ENCODE measurements at places on chromosomes 5 and 9.

DNA sequence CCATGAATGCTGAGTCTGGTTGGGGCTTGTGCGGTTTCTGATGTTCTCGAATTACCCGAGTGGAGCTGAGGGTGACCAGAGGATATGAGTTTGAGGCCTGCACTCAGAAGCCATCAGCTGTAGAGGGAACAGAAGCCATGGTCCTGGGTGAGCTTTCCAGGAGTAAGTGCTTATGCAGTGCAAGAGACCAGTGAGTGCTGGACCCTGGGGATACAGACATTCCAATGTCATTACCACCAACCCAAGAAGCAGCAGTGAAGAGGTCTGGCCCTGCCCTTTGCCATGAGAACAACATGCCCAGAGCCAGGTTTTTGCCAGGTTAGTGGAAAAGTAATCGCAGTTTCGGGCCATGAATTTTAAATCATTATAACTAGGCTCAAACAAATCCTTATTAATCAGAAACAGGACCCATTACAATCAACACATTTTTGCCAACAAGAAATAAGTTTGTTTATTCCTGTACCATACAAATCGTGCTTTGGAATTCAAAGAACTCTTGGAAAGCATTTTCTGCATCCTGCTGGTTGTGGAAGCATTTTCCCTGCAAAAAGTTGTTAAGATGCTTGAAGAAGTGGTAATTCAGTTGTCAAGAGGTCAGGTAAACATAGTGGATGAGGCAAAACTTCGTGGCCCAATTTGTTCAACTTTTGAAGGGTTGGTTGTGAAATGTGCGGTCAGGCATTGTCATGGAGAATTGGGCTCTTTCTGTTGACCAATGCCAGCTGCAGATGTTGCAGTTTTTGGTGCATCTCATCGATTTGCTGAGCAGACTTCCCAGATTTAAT lies 154.6 kb downstream of the SYK start:
- no peaks in the 10 kb centered on the region for H3K4me1 ChIP-seq
- no peak for DNase-seq
- no peak overlapping the region for H3K27ac ChIP-seq
- H3K4me3 ChIP-seq = no peak overlapping the region
- H3K27me3 ChIP-seq = no peaks in the 10 kb centered on the region

DNA sequence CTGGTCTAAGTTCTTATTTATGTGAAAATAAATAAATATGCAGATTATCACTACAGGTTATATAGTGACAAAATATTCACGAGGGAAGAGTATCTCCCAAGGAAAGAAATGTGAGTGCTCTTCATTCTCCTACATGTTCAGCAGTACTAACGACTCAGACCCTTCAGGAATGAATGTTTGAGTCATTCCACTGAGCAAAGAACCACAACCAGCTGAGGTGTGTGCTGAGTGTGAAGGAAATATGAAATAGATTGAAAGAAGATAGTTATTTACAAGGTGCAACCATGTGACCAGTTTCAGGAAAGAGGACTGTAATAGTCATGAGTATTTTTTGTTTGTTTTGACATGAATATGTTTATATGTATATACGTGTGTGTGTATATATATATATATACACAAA lies 228.7 kb downstream of the TUSC1 start:
- no peak overlapping the region for H3K4me3 ChIP-seq
- H3K36me3 ChIP-seq = no peaks in the 10 kb centered on the region
- DNase-seq = no peak
- no peak overlapping the region for H3K27ac ChIP-seq
- no peaks in the 10 kb centered on the region for H3K27me3 ChIP-seq

DNA sequence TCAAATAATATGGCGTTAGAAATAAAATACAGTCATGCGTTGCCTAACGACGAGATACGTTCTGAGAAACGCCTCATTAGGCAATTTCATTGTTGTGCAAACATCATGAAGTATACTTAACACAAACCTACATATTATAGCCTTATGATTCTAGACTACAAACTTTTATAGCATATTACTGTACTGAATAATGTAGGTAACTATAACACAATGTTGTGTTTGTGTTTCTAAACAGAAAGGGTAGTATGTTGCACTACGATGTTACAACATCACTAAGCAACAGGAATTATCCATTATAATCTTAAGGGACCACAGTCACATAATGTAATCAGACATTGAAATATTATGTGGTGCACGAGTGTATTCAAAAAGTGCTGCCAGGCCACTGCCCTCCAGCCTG lies 3.0 kb upstream of the SMC2 start:
- H3K27me3 ChIP-seq = no peaks in the 10 kb centered on the region
- H3K4me3 ChIP-seq = no peak overlapping the region
- DNase-seq = no peak
- H3K36me3 ChIP-seq = no peaks in the 10 kb centered on the region

DNA sequence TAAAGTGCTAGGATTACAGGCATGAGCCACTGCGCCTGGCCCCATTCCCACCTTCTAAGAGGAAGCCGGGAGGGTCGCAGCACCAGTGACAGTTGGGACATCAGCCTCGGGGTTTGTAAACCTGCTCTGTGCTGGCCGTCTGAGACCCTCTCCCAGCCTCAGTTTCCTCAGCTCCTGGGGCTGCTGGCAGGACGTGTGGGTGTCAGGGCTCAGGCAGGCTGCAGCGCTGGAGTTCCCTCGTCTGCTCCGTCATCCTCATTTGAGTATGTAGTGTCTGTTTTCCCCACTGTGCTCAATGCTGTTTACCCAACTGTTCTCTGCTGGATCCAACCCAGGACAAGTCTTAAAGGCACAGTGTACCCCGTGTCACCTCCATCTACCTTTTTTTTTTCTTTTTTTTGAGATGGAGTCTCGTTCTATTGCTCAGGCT lies 2.0 kb upstream of the NINJ1 start:
- H3K4me1 ChIP-seq = peaks cover 32% of the 10 kb centered on the region
- DNase-seq = no peak
- no peak overlapping the region for H3K4me3 ChIP-seq
- no peak overlapping the region for H3K27ac ChIP-seq
- no peaks in the 10 kb centered on the region for H3K36me3 ChIP-seq

DNA sequence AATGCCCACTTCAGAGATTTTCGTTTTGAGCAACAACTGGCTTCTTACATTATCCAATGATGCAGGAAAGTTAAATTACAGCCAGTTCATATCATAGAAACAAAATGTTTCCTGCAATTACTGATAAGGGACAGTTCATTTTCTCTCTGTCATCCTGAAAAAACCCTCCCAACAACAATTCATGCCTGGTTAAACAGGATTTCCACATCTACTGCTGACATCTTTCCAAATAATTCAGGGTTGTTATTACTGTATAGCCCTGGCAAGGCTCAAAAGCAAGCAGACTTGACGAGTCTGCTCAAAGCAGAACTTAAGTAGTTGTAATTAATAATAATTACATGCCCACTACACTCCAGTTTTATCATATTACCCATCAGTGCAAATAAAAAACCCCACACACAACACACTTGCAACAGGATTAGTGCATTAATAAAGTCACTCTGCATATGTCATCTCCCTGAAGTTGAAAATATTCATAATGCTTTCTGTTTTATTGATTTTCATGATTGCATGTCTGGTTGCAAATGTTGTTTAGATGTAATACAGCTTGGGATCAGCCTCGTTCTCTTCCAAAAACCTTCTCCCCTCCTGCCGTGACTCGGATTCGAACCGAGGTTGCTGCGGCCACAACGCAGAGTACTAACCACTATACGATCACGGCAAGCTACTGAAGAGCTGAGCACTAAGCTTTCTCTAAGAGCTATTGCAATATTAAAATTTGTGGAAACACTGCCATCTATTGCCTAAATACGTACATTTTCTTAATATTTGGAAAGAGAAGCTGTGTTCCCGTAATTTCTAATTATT lies 119.6 kb upstream of the NFIB start:
- H3K27me3 ChIP-seq = no peaks in the 10 kb centered on the region
- DNase-seq = no peak
- no peaks in the 10 kb centered on the region for H3K4me1 ChIP-seq
- H3K36me3 ChIP-seq = no peaks in the 10 kb centered on the region
- H3K4me3 ChIP-seq = no peak overlapping the region
- H3K27ac ChIP-seq = no peak overlapping the region

DNA sequence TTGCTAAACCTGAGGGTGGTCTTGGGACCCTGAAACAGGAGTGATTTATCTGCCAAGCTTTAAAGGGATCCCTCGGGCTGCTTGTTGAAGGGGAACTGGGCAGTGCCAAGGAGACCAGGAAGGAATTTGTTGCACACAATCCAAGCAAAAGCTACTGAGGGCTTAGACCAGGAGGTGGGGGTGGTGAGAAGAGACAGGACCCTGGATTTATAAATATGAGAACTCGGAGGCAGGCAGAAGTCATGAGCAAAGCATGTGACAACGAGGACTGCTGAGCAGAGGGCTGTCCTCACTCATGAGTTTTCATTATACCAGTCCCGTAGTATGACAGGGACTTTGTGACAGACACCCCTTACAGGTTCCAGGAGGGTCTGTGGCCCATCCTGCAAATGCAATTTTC lies 237.3 kb downstream of the DRD1 start:
- no peaks in the 10 kb centered on the region for H3K36me3 ChIP-seq
- H3K27me3 ChIP-seq = no peaks in the 10 kb centered on the region
- H3K27ac ChIP-seq = no peak overlapping the region
- no peak for DNase-seq
- no peak overlapping the region for H3K4me3 ChIP-seq
- no peaks in the 10 kb centered on the region for H3K4me1 ChIP-seq

GRCh38 chr9:133916159-133916541 lies 76.0 kb downstream of the VAV2 start:
- H3K27me3 ChIP-seq = no peaks in the 10 kb centered on the region
- H3K4me1 ChIP-seq = no peaks in the 10 kb centered on the region
- no peak overlapping the region for H3K4me3 ChIP-seq
- H3K36me3 ChIP-seq = no peaks in the 10 kb centered on the region
- DNase-seq = no peak
- no peak overlapping the region for H3K27ac ChIP-seq

GRCh38 chr5:9707732-9708462 lies 77.7 kb upstream of the TAS2R1 start:
- no peaks in the 10 kb centered on the region for H3K4me1 ChIP-seq
- DNase-seq = no peak
- no peaks in the 10 kb centered on the region for H3K27me3 ChIP-seq
- H3K27ac ChIP-seq = no peak overlapping the region
- H3K36me3 ChIP-seq = no peaks in the 10 kb centered on the region

GRCh38 chr9:14565352-14566016 lies 127.7 kb downstream of the ZDHHC21 start:
- no peak for DNase-seq
- H3K27ac ChIP-seq = no peak overlapping the region
- H3K4me1 ChIP-seq = no peaks in the 10 kb centered on the region
- H3K36me3 ChIP-seq = no peaks in the 10 kb centered on the region
- H3K4me3 ChIP-seq = no peak overlapping the region

DNA sequence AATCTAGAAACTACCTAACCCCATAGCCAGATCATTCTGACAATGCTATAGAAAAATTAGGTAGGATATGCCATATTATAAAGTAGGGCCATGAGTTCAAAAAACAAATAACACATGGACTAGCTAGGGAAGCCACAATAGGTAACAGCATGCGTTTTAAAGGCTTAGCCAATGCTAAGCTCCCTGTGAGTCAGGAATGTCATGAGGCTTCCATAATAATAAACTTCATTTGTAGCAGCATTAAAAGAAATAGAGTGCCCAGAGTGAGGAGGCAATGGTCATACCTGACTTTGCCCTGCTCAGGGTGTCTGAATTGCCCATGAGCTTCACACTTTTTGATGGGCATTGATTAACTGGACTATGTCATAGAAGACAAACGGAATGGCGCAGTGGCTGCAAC lies 15.8 kb downstream of the FOXE1 start:
- no peak overlapping the region for H3K4me3 ChIP-seq
- DNase-seq = no peak
- H3K36me3 ChIP-seq = no peaks in the 10 kb centered on the region
- H3K4me1 ChIP-seq = no peaks in the 10 kb centered on the region

DNA sequence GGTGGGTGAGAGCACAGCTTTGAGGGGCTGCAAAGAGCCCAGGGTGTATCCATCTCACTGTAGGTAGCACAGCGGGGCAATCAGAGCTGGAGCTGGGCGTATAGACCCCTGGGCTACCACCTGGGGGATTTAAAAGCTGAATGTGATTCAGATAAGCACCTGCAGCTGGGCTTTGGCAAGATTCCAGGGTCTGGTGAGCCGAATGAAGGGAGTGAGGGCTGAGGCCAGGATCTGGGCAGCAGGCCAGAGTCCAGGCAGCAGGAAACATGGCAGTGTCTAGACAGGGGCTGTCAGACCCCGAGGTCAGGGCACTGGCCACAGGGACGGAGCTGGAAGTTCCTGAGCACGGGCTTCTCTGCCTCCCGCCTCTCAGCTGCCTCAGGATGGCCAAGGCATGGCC lies 8.7 kb downstream of the ASS1 start:
- H3K4me1 ChIP-seq = no peaks in the 10 kb centered on the region
- no peak overlapping the region for H3K27ac ChIP-seq
- no peaks in the 10 kb centered on the region for H3K27me3 ChIP-seq
- no peak for DNase-seq

GRCh38 chr5:14744296-14745187 lies 80.0 kb downstream of the OTULIN start:
- H3K27ac ChIP-seq = no peak overlapping the region
- no peaks in the 10 kb centered on the region for H3K4me1 ChIP-seq
- no peaks in the 10 kb centered on the region for H3K27me3 ChIP-seq
- no peak for DNase-seq

DNA sequence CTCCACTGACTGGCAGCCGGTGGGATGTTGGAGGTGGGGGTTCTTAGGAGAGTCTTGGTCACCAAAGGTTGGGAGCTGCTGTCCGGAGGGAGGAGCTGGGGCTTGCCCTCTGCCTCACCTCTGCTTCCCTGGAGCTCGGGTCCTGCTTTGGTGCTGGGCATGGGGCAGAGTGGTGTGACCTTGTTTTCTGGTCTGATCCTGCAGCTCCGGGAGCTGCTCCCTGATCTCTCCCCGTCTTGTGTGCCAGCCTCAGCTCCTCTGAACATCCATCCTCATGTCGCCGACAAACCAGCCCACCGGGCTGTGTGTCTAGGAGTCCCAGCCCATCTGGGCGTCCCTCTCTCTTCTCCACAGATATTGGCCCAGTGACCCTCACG lies 18.7 kb downstream of the HMCN2 start:
- H3K4me1 ChIP-seq = no peaks in the 10 kb centered on the region
- no peaks in the 10 kb centered on the region for H3K27me3 ChIP-seq
- H3K4me3 ChIP-seq = no peak overlapping the region
- DNase-seq = no peak
- no peaks in the 10 kb centered on the region for H3K36me3 ChIP-seq

DNA sequence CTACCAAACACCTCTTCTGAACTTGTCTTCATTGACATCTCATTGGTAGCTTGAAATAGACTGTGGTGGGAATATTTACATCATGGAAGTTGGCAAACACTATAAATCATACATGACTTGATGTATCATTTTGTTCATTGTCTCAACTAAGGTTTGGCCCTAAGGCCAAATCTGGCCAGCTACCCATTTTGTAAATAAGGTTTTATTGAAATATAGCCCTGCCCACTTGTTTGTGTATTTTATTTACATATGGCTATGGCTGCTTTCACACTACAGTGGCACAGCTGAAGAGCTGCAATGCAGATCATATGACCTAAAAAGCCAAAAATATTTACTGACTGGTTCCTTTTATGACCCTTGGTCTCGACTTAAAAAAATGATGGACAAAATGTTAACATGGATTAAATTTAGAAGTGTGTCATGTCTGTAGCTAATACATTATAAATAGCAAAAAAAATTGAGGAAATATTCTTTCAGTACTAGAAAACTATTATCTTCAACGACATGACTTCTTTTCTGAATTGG lies 22.1 kb downstream of the FAM240B start:
- no peak overlapping the region for H3K27ac ChIP-seq
- H3K4me1 ChIP-seq = no peaks in the 10 kb centered on the region
- no peaks in the 10 kb centered on the region for H3K36me3 ChIP-seq
- DNase-seq = no peak
- H3K27me3 ChIP-seq = no peaks in the 10 kb centered on the region
- no peak overlapping the region for H3K4me3 ChIP-seq

Measured in effector memory CD4-positive, alpha-beta T cell (primary cell).